Stimulated activated CD8-positive, alpha-beta memory T cell treated with anti-CD3 and anti-CD28 coated beads, Interleukin-4, amount 100 ng/mL, for 48 hours (primary cell): ENCODE measurements at places on chromosomes 11 and 22.

- DNase-seq: no peak
Observed at GRCh38 chr11:106047631-106048030, 25.6 kb upstream of the MSANTD4 start.

DNA sequence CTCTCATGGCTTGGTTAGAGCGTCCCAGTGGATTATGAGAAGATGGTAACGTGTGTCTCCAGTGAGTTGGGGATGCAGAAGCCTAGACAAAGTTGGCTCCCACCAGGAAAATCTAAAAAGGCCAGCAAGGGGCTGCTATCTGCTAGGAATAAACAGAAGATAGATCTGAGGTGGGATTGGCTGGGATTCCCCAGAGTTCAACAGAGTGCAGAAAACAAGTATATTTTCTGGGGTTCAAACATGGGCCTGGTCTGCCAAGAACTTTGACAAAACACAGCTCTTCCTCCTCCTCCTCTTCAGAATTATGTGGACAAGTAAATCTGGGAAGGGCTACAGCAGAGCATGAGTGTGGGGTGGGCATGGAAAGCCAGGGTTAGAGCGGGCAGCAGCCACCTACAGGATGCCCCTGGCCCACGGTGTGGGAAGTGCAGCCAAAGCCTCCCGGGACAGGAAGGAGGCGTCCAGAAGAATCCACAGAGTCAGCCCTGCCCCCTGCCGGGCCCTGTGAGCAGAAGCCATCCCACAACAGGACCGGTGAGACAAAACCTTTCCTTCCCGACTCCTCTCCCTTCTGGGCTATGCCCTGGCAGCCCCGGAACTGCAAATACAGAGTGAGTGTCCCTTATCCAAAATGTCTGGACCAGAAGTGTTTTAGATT is 67.1 kb downstream of the CD82 start:
- peak; percentile 48 for DNase-seq

DNA sequence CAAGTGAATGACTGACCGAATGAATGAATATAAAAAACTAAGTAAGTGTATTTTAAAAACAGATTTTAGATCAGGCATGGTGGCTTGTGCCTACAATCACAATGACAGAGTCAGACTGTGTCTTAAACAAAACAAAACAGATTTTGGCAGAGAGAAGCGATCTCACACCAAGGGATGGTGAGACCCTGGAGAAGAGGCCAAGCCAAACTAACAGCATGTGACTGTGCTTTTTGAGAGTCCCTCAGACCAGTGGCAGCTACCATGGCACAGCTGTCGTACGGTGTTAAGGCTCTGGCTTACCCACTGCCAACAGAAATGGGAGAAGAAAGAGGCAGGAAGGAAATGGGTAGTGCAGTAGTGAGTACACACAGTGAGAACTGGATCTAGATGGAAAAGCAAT is 60.6 kb downstream of the SGSM3 start:
- DNase-seq: no peak

DNA sequence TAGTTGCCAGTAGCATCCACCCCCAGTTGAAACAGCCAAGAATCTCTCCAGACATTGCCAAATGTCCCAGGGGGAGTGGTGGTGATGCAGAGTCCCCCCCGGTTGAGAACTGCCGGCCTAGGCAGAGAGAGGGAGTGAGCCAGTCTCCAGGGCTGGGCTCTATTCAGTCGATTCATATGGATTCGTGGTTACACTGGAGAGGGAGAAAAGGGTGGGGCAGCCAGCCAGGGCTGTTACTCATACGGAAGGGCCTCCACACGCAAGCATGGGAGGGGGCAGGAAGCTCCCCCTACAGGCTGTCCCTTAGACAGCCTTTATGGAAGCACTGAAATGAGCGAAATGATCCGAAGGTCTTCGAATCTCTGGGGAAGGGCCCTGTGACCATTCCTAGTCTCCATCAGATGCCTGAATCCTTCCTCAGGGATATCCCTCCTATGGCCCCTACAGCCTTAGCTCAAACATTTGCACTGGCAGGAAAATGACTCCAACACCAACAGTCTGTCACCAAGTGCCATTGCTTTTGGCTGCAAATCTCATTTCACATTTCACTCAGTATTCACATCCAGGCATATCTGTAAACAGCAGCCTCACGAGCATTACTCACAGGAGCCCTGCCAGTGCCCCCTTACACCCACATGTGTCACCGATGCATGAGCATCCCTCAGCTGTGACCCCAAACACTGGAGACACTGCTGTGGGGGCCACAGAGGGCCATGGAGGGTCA is 18.4 kb upstream of the TLCD5 start:
- DNase-seq: no peak

DNA sequence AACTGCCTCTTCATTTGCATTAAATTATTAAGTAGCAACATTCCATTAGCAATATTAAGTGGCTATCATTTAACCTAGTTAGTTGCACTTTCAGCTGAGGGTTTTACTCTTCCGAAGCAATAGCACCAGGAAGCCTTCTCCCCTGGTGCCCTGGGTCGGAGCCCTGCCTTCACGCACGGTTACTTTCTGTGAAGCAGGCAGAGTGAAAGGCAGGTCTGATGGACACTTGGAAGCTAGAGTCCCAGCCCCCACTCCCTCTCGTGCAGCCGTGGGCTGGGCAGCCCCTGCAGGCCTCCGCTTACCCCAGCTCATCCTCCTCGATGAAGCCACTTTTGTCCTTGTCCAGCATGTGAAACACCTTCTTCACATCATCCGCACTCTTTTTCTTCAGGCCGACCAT is 2.0 kb downstream of the PVALB start:
- no peak for DNase-seq

- DNase-seq: no peak
Observed at GRCh38 chr22:40056559-40056958, 61.8 kb downstream of the FAM83F start.

DNA sequence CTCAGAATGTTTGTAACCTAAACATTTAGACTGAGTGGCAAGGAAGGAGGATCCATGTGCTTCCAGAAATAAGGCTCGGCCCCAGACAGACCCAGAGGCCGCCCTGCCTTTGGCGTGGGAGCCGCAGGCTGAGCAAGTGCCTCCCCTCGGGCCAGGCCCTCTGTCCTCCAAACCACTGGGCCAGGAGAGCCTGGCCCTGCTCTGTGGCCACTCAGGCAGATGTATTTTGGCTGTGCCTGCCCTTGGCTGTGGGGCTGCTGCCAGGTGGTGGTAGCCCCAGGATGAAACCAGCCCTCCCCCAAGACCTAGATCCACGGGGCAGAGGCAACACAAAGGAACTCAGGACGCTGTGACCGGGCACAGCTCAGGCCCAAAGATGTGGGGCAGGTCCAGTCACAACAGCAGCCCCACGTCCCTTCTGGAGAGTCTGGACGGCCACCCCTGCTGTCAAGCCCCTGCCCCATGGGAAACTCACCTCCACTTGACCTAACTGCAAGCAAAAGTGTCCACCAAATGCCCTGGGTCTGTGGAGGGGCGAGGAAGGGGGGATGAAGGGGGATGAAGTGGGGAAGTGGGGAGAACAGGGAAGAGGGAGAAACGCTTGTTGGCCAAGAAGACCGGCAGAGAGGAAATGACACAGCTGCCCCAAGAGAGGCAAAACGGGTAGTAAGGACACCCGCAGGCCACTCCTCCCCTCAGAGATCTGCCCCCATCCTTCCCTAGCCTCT is 24.0 kb downstream of the PISD start:
- DNase-seq: no peak

- no peak for DNase-seq
Observed at GRCh38 chr11:132541794-132542193, 990.5 kb downstream of the OPCML start.

DNA sequence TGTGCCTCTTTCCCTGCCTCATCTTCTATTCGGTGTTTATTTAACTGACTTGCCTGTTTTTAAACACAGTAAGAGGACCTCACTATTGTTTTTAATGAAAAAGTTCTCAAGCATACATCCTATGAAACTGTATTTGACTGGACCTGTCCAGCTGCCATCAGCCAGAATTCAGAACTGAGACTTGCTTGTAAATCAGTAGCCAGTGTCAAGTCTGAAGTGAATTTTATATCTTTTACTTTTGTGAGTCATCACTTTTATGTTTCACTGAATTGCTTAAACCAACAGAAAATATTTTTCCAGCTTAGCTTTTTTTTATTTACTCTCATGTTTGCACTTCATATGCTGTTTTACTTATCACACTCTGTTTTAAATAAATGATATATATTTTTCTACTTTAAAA is 88.3 kb downstream of the LUZP2 start:
- DNase-seq: no peak

DNA sequence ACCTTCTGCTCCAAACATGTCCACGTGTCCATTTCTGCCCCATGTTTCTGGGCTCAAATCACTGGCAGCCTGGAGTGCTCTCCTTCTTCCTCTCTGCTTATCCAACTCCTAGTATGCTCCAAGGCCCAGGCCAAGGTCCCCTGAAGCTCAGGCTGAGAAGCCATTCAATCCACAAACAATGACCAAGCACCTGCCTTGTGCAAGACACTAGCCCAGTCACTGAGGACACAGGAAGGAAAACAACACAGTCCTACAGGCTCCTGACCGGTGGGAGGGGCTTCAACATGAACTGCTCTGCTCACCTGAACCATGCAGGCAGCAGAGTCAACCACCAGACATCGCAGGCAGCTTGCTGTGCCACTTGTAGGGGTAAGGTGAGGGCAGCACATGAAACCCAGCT is 93.6 kb downstream of the RPL27A start:
- DNase-seq: no peak

DNA sequence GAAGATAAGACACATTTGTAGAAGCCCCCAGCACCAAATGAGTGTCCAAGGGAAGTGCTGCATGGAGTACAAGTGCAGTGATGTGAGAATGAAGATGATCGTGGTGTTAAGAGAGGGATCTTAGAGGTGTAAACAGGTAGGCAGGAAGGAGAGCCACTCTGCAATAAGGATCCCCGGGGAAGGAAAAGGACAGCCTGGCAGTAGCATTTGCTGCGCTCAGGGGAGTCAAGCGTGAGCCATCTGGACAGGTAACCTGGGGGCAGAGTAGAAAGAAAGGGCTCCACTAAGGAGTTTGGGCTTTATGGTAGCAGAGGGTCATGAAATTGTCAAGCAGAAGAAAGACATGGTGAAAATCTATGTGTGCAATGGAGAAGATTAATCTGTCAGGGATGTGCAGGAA is 587.2 kb downstream of the BUD13 start:
- no peak for DNase-seq

DNA sequence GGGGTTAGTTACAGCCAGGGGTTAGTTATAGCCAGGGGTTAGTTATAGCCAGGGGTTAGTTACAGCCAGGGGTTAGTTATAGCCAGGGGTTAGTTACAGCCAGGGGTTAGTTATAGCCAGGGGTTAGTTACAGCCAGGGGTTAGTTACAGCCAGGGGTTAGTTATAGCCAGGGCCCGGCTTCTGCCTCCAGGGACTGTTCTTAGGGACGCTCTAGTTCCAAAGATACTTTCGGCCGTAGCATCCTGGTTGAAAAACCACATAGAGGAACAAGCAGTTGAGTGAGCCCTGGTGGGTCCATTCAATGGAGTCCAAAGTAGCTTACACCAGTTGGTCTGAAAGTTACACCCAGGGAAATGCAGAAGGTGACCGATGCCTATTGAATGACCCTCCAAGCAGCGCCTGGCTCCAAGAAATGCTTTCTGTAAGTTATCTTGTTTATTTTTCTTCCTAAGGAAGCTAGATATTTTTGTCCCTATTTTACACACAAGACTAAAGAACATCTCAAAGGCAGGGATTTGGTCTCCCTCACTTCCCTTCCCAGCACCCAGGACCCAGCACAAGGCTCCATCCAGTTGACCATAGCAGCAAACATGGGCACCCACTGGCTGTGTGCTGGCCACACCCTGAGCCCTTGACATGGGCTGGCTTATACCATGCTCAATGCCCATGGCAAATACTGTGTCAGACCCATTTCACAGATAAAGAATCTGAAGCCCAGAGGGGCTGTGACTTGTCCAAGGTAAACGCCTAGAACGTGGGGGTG is 49.7 kb upstream of the SHISAL1 start:
- no peak for DNase-seq

DNA sequence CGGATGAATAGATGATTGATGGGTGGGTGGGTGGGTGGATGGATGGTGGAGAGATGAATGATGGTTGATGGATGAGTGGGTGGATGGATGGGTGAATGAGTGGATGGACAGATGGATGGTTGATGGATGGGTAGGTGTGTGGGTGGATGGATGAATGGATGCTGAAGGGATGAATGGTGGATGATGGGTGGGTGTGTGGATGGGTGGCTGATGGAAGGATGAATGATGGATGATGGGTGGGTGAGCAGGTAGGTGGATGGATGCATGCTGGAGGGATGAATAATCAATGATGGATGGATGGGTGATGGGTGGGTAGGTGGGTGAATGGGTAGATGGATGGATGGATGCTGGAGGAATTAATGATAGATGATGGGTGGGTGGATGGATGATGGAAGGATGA is 40.5 kb downstream of the ANO1 start:
- no peak for DNase-seq
